ENCODE measurements at places on chromosomes 6 and 20.

DNA sequence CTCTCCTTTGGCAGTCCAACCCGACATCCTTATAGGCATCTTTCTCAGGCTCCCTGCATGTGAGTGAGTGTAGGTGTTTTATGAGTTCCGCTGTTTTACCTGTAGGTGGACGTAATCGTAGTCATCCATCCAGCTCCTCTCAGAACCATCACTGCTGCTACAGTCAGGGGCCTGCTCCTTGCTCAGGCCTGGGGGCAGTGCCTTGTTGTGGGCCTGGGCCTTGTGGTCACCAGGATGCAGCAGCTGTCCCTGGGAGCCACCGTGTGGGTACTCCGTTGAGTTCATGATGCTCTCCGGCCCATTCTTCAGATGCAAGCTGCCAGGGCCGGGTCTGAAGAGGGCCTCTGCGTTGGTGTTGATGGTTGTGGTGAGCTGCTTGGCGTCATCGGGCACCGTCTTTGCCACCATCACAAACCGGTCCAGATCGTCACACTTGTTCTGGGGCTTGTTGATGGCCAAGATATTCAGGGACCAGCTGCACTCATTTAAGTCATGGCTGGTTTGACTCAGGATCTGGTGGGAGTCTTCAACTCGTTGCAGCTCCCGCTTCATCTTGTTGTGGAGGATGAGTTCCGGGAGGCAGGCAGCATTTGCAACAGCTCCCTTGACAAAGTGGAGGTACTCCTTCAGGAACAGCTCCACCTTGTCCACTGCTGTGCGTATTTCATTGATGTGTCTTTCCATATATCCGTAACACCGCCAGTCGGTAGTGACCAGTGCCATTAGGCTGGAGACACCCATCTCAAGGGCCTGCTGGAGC, 42.4 kb downstream of the NEDD9 start:
- no peak for DNase-seq

DNA sequence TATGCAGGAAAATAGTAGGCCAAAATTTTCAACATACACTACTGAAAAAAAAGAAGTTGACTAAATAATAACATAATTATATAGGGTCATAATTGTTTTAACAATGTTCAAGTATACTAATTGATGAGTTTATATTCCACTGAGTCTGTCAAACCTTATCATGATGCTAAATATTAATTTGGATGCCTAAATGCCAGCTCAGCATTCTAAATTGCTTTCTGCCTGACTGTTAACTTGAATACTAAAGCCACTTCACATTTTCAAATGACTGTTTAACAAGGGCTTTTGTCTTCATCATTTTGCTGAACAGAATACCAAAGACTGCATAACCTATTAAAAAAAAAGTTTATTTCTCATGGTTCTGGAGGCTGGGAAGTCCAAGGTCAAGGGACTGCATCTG, 232.8 kb downstream of the DOK5 start:
- DNase-seq, result no peak

- no peak for DNase-seq
These were observed 298.8 kb upstream of the FERMT1 start for GRCh38 chr20:6421321-6422248.

DNA sequence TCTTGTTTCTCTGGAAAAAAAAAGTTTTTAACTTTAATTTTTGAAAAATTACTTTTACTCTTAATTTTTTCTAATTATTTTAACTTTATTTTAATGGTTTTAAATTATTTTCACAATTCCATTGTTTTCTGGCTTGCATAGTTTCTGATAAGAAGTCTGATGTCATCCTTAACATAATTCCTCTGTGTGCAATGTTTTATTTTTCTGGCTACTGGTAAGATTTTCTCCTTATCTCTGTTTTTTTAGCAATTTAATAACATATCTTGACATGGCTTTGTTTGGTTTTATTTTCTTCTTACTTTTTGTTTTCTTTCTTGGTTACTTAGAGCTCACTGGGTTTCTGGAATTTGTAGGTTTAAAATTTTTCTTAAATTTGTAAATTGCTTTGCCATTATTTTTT, 114.8 kb downstream of the TBXT start:
- no peak for DNase-seq

GRCh38 chr20:19260412-19261090, 48.1 kb downstream of the SLC24A3 start:
- DNase-seq, result no peak

DNA sequence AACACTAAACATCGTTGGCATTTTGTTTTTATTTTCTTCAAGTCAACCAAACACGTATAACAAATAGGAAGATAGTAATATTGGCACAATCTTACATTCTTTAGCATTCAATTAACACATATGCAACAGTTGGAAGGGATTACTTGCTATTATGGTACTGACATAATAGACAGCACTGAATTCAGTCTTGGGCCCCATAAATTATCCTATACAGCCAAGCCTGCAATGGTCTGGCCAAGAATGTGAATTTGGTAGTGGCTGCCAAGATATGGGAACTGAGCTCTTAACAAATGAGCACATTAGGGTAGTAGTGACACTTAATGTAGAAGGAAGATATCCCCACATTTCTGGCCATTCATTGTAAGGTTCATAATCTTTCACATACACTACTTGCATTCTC, 44.8 kb upstream of the ARHGAP18 start:
- no peak for DNase-seq

DNA sequence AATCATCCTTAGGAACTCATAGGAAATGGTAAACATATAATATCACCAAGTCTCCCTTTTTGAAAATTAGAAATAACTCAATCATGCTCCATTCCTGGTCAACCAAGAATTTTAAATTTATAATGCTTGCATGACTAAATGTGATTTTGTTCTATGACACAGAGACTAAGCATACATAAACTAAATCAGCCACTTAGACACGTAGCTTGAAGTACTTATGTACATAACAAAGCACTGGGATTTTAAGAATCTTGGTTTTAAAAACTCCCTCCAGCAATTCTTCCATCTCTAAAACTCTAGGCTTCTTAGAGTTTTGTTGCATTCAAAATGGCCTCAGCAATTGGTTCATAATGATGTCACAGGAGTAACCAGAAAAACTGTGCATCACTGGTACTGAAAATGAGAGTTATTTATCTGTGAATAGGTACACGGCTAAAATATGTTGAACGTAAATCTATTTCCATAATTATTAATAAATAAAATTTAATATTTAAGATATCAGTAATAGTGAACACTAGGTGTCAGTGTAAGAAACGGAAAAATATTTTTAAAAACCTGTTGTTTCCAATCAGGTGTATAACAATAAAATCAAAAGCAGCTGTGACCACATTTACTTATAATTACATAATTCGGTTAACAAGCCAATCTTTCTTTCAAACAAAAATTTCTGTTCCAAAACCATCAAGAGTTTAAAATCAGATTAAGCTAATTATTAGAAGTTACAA, 241.6 kb upstream of the RUNX2 start:
- DNase-seq, result no peak

DNA sequence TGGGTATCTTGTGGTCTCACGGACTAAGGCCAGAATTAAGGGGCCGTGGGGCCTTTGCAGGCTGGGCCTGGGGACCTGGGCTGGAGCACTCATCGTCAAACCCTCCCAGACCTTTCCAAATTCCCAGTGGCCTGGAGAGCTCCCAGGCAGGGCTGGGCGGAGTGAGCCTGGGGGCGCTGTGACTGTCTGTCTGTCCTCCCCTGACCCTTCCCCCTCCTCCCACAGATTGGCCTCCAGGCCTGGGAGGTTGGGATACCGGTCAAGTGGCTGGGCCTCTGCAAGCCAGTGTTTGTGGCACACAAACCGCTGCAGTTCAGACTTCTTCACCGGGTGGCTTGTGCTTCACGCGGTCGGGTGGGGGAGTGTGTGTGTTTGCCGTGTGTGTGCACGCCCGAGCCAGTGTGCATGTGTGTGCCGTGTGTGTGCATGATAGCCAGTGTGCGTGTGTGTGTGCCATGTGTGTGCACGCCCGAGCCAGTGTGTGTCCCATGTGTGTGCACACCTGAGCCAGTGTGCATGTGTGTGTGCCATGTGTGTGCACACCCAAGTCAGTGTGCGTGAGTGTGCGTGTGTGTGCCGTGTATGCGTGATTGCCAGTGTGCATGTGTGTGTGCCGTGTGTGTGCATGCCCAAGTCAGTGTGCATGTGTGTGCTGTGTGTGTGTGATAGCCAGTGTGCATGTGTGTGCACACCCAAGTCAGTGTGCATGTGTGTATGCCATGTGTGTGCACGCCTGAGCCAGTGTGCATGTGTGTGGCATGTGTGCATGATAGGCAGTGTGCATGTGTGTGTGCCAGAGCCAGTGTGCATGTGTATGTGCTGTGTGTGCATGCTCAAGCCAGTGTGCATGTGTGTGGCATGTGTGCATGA, 6.3 kb downstream of the RBBP8NL start:
- DNase-seq, result no peak

DNA sequence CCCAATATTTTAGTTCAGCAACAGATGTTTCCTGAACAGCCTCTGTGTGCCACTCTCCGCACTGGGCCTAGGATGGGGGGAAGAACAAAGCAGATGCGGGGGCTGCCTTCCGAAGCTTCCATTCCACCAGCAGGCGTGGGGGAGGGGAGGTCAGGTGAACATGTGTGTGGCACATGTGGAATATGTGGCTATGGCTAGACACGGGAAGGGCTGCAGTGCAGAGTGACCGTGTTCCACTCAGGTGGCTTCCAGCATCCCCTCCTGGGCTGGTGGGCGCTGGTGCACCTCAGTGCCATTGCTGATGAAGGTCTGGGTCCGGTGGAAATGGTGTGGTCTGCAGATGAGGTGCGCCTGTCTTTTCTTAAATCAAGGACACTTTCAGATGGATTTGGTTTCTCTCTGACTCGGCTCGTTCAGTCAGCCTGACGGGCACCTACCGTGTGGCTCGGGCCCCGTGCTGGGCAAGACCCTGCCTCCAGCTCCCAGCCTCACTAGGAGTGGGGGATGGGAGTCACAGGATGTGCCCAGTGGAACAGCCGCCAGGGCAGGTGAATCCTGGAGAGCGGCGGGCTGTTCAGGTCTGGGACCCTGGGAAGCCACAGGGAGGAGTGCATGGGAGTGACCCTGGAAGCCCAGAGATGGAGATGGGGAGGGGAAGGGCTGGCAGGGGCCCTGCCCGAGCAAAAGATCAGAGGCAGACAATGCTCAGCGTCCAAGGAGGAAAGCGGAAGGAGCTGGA, 111.0 kb downstream of the SYCP2 start:
- no peak for DNase-seq

DNA sequence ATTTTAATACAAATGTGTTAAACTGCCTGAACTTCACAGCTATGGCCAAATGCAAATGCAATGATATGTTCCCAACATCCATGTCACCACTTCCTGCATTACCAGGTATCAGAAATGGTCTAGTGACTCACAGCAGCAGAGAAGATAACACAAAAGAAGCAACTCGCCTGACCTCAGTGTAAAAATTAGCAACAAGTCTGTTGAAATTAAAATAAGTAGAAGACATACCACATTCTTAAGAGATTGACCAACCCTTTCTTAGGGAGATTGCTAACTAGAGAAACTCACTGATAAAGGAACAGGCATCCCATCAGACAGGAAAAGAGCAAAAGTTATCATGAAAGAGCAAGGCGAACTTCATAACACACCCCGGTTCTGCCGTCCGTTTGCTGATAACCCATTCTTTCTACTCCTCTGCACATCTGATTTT, 45.1 kb downstream of the RNASET2 start:
- no peak for DNase-seq

DNA sequence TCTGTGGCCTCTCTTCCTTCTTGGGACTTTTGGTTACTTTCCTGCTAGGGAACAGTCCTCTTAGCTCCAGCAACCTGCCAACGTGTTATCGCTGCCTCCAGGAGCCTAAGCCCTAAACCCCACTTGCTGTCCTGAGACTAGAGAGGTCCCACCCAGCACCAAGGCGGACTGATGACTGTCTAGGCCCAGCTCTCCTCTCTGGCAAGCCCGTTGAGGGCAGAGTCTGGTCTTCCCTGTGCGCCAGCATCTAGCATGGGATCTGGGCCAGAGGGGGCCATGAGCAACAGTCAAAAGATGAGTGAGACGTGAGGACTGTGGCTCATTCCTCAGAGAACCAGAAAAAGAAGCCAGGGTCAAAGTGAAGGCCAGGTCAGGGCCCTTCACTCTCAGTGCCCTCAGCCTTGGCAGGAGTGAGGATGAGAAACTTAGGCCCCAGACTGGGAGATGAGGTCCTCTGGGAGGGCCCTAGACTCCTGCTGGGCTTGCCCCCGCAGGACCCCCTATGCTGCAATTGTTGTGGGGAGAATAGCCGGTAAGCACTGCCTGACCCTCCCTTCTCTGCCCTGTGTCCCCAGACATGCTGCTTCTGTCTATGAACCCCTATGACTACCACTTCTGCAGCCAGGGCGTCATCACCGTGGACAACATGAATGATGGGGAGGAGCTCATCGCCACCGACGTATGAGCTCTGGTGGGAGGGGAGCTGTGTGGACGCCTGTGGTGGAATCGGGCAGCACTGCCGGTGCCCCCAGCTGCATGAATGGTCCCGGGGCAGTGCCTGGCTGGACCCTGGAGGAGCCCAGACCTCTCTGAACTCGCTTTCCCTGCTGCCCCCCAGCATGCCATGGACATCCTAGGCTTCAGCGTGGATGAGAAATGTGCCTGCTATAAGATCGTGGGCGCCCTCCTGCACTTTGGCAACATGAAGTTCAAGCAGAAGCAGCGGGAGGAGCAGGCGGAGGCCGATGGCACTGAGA, 30.9 kb downstream of the MYH7B start:
- DNase-seq, result no peak

DNA sequence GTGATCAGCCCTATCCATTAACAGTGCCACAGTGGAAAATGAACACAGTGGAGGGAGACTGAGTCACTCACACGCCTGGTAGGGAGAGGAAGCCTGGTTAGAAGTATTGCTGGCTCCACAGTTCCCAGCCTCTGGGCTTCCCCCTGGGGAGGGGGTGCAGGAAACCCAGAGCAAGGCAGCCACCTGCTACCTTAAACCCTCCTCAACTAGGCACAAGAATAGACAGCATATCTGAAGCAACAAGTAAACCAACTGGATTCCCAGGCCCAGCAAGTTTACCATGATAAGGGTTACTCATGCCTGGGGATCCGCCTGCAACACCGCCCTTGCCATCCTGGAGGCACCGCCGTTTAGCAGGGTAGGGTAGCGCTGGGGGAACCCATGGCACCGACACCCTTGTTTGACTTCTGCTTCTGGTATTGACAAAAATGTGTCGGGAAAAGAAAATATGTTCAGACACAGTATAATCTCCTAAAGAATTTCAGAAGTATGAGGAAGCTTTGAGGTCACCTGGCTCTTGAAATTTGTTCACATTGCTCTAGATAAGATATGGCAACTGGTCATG, 38.3 kb downstream of the SLC22A23 start:
- DNase-seq, result no peak

GRCh38 chr20:63029358-63030121, 22.8 kb upstream of the BHLHE23 start:
- DNase-seq, result no peak
